Fibroblast of lung (primary cell): ENCODE measurements at places on chromosomes 16 and 17. TPM values are rescaled to one million over a fixed set of nuclear protein-coding genes. Genes with fewer than 3 reads are reported as not detected.

The CA7 gene
- not detected in 2 replicates for total RNA-seq

GRCh38 chr16:20647736-20648135 lies 49.7 kb downstream of the ACSM1 start:
- no peak for DNase-seq

The RHBDF2 gene
- total RNA-seq, result 3.9 and 5.1 TPM in 2 replicates

DNA sequence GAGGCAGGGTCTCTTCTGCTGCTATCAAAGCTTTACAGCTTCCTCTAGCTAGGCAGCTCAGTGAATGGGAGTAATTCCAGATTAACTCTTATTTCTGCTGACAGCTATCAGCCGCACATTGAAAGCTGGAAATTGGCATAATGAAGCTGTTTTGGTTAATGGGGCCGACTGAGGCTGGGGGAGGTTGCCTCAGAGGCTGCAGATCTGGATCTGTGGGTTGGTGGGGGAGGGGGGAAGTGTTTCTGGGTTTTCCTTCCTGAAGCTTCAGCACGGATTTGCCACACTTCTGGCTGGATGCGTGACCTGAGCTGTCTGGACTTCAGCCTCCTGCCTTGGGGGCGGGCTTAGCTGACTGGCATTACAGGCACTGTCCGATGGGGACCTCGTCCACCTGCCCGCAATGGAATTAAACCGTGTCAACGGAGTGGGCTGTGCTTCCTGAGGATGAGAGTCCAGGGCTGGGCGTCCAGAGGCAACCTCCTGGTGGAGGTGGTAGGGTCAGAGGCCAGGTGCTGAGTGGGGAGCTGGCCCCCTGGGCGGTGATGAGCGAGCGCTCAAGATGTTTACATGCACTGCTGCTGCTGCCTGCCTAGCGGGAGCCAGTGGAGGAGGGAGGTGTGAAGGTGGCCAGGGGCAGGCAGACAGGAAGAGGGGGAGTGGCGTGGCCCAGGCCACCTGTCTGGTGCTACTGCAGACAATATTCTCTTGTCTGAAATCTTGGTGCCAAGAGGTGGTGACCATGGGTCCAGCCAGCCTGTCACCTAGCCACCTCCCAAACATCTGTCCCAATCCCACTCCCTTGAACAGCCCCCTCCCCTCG lies 6.7 kb upstream of the ABCC3 start:
- no peak for DNase-seq

GRCh38 chr17:72409405-72410002 lies 288.7 kb downstream of the SOX9 start:
- DNase-seq, result no peak

- DNase-seq, result no peak
Observed at GRCh38 chr16:56647641-56648431, 3.9 kb upstream of the MT1B start.

GRCh38 chr17:17749025-17749772 lies 67.9 kb downstream of the RAI1 start:
- no peak for DNase-seq

GRCh38 chr16:65212240-65212639 lies 90.4 kb upstream of the CDH11 start:
- no peak for DNase-seq

GRCh38 chr17:12421646-12422306 lies 243.9 kb upstream of the MYOCD start:
- DNase-seq, result no peak

- DNase-seq, result peak; percentile 34
Observed at GRCh38 chr17:50079334-50080095, 15.6 kb upstream of the PDK2 start.

- DNase-seq, result no peak
Observed at GRCh38 chr17:39600997-39601597, 6.6 kb downstream of the NEUROD2 start.

DNA sequence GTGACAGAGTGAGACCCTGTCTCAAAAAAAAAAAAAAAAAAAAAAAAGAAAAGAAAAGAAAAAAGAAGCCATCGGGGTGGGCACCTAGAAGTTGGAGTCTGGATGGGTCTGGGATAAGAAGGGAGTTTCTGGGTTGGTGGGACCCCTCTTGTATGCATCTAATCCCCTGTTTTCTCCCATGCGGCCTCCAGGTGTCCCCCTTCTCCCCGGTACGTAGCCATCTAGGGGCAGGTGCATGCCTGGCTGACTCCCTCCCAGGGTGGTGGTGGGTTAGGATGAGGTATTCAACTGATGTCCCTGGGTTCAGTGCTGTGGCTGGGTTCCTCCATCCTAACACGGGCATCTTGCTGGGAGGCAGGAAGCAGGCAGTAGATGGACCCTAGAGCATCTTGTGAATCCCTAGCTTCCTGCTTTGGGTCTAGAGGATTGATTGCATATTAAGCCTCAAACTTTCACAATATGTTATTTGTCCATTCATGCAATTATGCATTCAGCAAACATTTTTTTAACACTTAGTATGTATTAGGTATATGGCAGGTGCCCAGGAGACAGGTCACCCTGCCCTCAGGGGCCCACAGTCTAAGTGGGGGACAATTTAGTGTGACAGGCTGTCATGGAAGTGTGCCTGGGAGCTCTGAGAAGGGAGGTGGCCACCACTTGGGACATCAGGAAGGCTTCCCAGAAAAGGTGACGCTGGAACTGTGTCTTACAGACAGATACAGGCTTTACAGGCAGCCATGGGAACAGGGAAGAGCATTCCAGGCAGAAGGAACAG lies 13.1 kb downstream of the FMNL1 start:
- DNase-seq, result no peak

GRCh38 chr17:77892469-77893143 lies 65.9 kb upstream of the TNRC6C start:
- peak; percentile 6 for DNase-seq

- DNase-seq, result no peak
Observed at GRCh38 chr17:39596543-39597267, 11.0 kb downstream of the NEUROD2 start.

- DNase-seq, result no peak
Observed at GRCh38 chr16:88939972-88940861, 36.8 kb downstream of the CBFA2T3 start.

The OR3A2 gene
- total RNA-seq, result under 0.01 TPM in 1 of 2 replicates, not detected in the other

DNA sequence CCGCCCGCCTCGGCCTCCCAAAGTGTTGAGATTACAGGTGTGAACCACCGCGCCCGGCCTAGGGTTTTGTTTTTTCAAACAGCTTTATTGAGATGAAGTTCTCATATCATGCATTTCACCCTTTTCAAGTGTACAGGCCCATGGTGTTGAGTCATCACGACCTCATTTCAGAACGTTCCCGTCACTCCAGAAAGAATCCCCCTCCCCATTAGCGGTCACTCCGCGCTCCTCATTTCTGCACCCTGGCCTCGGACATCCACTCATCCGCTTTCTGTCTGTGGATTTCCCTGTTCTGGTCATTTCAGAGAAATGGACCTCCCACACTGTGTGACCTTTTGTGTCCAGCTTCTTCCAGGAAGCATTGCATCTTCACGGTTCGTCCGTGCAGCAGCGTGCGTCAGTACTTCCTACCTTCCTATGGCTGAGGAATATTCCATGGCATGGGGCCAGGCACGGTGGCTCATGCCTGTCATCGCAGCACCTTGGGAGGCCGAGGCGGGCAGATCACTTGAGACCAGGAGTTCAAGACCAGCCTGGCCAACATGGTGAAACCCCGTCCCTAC lies 135.2 kb upstream of the GSE1 start:
- no peak for DNase-seq

The TNFRSF13B gene
- not detected in 2 replicates for total RNA-seq

- DNase-seq, result peak; percentile 75
Observed at GRCh38 chr16:87317750-87318644, 805 bp upstream of the C16orf95 start.

DNA sequence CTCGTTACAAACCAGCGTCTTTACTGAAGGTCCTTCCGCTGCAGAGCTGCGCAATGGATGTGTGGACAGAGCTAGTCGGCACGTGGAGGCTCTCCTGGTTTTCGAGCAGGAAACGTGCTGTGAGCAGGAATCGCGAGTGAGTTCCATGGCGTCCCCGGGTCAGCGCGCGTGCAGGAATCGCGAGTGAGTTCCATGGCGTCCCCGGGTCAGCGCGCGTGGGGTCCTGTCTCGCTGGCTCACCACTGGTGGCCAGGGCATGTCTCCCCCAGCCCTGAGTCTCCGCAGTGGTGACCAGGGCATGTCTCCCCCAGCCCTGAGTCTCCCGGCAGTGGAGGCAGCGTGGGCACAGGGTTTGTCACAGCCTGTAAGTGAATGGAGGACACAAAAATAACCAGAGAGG lies 62.7 kb downstream of the KLHDC4 start:
- DNase-seq, result no peak

The LHX1 gene
- not detected in 2 replicates for total RNA-seq

GRCh38 chr16:11657556-11657955 lies 10.7 kb upstream of the SNN start:
- DNase-seq, result no peak

The EIF3C gene
- total RNA-seq, result 155 and 183 TPM in 2 replicates

DNA sequence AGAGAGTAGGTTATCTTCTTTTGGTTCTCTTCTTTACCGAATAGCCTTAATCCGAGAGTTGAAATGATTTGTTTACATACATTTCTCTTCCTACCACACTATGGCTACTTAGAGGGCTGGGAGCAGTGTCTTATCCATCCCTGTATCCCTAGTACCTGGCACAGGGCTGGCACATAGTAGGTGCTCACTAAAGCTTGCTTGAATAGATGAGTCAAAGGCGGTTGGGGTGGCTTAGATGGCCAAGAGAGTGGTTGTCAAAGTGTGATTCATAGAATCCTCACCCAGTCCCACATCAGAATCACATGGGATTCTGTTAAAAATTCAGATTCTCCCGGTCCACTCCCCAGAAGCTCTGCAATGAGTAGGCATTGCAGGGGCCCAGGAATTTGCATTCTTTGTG lies 11.1 kb downstream of the CHAD start:
- DNase-seq, result no peak

DNA sequence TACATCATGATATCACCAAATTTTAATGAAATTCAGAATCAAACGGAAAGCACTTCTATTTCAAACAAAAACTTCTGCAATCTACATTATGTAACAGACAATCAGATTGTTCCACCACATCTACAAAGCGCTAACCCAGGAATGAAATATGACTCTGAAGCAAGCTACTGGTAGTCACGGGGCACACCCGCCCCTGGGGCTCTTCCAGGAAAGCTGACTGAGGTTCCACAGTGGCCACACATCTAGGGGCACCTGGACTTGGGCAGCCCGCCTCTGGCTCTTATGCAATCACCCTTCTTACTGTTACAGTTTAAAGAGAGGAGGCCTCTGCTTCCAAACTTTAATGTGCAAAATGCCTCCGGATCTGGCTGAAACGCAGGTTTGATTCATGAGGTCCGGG lies 27.5 kb downstream of the ZCCHC14 start:
- DNase-seq, result peak; percentile 92

DNA sequence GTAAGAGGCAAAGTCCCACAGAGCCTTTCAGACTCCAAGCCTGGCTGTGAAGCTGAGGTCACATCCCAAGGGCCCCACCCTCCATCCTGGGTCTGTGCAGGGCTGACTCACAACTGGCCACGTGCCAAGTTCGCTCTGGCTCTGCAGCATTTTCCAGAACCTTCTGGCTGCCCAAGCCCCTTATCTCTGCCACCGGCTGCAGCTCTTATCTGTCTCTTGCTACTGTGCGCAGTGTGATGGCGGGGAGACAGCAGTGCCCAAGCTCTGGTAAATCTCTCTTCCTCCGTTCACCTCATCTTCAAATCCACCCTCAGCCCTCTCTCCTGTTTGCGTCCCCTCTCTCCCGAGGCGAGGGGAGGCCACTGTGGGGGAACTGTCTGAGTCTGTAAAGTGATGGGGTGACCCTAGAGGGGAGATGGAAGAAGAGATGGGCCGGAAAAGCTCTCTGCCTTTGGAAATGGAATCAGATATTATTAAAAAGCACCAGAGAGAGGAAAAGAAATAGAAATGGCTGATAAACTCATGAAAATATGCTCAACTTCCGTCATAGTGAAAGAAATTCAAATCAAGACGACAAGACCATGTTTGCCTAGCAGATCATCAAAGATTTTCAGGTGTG lies 162.7 kb upstream of the CDC42EP4 start:
- peak; percentile 74 for DNase-seq

The ERN1 gene
- 11.7 and 13.9 TPM in 2 replicates for total RNA-seq

DNA sequence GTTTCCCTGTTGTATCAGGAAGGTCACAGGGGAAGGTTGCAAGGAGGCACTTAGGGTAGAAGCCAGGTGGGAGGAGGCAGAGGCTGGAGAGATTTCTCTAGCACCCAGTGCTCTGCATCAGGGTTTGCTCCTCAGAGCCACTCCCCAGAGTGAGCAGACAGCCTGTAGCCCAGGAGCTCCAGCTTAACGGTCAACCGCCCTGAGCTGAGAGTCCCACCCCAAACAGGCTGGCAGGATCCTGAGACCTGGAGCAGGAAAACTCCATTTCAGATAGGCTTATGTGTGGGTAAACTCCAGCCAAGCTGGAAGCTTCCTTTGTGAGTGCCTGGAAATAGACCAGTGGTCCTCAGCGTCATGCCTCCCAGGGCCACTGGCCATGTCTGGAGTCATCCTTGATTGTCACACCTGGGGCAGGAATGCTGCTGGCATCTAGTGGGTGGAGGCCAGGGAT lies 37.9 kb downstream of the MPRIP start:
- DNase-seq, result no peak

GRCh38 chr16:80893686-80894085 lies 89.3 kb upstream of the CDYL2 start:
- no peak for DNase-seq

- DNase-seq, result no peak
Observed at GRCh38 chr17:62696726-62697490, 69.4 kb downstream of the MRC2 start.

- DNase-seq, result peak; percentile 62
Observed at GRCh38 chr16:69535123-69536050, 30.4 kb upstream of the NFAT5 start.

DNA sequence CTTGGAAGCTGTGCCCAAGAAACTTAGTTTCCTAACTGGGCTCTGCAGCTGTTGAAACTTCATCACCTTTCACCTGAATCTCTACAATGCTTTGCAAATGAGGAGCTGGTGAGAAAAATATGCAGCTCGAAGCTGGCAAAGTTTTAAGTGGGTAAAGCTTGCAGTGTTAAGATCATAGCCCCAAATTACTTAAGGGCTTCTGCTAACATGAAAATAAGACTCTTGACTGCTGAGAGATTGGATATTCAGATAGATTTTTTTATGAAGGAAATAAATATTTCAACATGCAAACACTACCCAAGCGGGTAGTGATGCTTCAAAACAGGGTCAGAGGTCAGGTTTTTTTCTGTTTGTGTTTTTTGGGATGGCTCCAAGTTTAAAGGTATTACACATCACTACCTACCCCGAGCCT lies 278.7 kb downstream of the FTO start:
- DNase-seq, result no peak

The FOXC2 gene
- total RNA-seq, result 0.26 and 0.50 TPM in 2 replicates

The CD300LB gene
- total RNA-seq, result not detected in 2 replicates

GRCh38 chr17:59601130-59601529 lies 18.6 kb upstream of the CLTC start:
- no peak for DNase-seq

GRCh38 chr17:51270636-51271035 lies 10.3 kb downstream of the UTP18 start:
- no peak for DNase-seq

GRCh38 chr16:88548131-88548874 lies 21.9 kb upstream of the ZC3H18 start:
- no peak for DNase-seq
